Astrocyte (in vitro differentiated cells and primary cell): ENCODE measurements at places on chromosomes 5 and 9.

- peak overlapping the region; percentile 92 for H3K27ac ChIP-seq
- no peak for DNase-seq
- peaks cover 3% of the 10 kb centered on the region for H3K36me3 ChIP-seq
- peaks cover 59% of the 10 kb centered on the region for H3K4me1 ChIP-seq
- H3K27me3 ChIP-seq = no peaks in the 10 kb centered on the region
These were observed 223.9 kb downstream of the FANCC start for GRCh38 chr9:95093586-95093985.

DNA sequence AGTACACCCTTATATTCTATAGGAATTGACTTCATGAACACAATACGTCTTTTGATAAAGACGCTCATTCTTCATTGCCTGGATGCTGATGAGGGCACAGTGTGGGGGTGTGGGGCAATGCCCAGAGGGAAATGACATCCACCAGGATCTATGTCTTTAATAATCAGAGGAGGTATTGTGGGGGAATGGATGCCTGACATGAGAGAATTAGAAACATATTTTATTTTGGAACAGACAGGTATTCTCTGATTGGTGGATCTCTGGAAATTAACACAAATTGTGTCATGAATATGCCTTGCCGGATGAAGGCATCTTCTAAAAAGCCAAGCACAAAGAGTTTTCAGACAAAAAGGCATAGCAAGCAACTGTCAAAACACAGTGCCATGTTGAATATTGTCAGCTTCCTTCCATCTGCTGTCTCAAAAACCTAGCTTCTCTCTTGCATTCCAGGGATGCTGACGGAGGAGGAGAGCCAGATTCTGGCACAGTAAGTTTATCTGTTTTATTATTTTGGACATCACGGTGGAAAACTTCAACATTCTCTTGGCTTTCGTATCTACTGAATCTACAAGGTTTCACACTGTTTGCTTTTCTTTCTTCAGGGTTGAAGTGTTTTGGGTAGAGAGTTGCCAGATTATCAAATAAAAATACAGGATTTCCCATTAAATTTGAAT lies 3.9 kb upstream of the C5orf58 start:
- no peaks in the 10 kb centered on the region for H3K4me1 ChIP-seq
- no peak overlapping the region for H3K27ac ChIP-seq
- H3K27me3 ChIP-seq = peaks cover 2% of the 10 kb centered on the region
- H3K36me3 ChIP-seq = no peaks in the 10 kb centered on the region
- no peak overlapping the region for H3K4me3 ChIP-seq

DNA sequence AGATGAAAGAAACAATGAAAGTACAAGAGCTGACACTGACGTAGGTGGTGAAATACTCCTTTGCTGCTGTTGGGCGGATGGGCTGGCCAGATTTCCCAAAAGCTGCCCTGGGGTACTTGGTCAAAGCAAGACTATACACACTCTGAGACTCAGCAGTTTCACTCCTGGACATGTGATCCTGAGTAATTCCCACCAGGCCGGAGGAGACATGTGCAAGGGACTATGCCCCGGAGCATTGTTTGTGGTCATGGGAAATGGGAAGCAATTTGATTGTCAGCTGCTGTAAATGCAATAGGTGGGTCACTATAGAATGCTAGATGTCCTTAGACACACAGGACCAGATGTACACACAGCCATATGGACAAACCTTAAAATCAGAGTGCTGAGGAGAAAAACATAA lies 116.1 kb downstream of the DCP2 start:
- no peak for DNase-seq
- no peaks in the 10 kb centered on the region for H3K27me3 ChIP-seq
- H3K27ac ChIP-seq = no peak overlapping the region
- peaks cover 10% of the 10 kb centered on the region for H3K4me1 ChIP-seq

- H3K27me3 ChIP-seq = no peaks in the 10 kb centered on the region
- no peaks in the 10 kb centered on the region for H3K36me3 ChIP-seq
- H3K4me3 ChIP-seq = no peak overlapping the region
- no peak overlapping the region for H3K27ac ChIP-seq
These were observed 473.0 kb downstream of the PLK2 start for GRCh38 chr5:57986761-57987341.

GRCh38 chr5:14571901-14572300 lies 9.7 kb upstream of the OTULINL start:
- no peaks in the 10 kb centered on the region for H3K36me3 ChIP-seq
- H3K27me3 ChIP-seq = peaks cover 7% of the 10 kb centered on the region
- H3K4me1 ChIP-seq = no peaks in the 10 kb centered on the region
- no peak overlapping the region for H3K4me3 ChIP-seq
- H3K27ac ChIP-seq = no peak overlapping the region
